Right cardiac atrium (tissue), 5 donors: ENCODE measurements at places on chromosomes 7 and 10.
A peak's percentile ranks its signal among the peaks of the same experiment; 100 is the strongest.

GRCh38 chr10:71382028-71382427 is 14.7 kb upstream of the CDH23 start:
- no peak for DNase-seq

DNA sequence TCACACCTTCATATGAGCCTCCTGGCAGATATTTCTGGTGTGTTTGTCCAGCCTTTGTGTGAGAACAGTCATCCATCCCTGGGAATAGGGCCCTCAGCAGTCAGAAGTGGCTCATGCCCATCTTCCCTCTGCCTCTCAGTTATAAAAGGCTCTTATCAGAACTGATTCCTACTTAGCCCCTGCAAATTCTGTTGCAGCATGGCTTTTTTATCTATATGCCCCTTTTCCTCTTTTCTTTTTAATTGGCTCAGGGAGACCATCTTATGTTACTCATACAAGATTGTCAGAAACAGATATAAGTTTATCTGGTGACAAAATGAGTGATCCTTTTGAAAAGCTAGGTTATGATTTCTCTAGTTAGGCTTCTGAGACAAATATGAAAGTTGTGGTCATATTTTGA is 194.1 kb downstream of the CREB5 start:
- DNase-seq: no peak

- DNase-seq: no peak
These were observed 280 bp downstream of the DNAAF5 start for GRCh38 chr7:726854-727103.

DNA sequence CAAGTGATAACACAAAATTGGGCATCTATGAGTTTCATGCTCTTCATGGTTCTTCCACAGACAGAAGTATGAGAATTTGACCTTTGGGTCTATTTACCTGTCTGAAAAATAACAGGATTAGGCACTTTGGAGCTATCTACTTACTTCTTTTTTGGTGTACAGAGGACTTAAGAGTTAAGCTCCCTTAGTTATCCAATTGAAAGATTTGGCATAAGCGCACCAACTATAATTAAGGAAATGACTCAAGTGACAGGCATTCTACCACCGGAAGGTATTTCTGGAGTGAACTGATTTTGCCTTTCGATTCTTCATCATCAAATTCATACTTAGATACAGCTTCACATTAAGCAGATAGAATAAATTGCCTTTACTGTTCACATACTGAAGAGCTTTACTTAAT is 43.9 kb downstream of the IFIT5 start:
- DNase-seq: no peak

- no peak for DNase-seq
These were observed 58.1 kb downstream of the FHIP2A start for GRCh38 chr10:114879541-114880158.

GRCh38 chr10:77555591-77556212 is 81.9 kb downstream of the KCNMA1 start:
- DNase-seq: no peak

DNA sequence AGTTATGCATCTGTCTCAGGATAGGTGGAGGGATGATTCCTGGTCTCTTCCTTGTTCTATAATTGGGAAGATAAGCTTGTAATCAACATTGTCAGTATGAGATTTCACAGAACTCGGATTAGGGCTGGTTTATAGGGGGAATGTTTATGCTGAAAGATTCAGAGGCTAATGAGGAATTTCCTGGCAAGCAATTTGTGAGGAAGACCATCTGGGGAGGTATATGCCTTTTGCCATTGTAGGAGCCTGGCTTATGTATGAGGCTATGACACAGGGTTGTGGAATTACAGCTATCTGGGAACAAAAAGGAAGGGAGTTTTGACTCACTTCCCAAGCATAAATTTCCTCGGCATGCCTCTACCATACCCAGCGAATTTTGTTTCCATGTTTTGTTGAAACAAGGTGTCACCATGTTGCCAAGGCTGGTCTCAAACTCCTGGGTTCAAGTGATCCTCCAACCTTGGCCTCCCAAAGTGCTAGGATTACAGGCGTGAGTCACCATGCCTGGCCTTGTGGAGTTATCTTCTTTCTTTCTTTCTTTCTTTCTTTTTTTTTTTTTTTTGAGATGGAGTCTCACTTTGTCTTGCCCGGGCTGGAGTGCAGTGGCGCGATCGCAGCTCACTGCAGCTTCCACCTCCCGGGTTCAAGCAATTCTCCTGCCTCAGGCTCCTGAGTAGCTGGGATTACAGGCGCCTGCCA is 1.6 kb upstream of the COPS6 start:
- no peak for DNase-seq

DNA sequence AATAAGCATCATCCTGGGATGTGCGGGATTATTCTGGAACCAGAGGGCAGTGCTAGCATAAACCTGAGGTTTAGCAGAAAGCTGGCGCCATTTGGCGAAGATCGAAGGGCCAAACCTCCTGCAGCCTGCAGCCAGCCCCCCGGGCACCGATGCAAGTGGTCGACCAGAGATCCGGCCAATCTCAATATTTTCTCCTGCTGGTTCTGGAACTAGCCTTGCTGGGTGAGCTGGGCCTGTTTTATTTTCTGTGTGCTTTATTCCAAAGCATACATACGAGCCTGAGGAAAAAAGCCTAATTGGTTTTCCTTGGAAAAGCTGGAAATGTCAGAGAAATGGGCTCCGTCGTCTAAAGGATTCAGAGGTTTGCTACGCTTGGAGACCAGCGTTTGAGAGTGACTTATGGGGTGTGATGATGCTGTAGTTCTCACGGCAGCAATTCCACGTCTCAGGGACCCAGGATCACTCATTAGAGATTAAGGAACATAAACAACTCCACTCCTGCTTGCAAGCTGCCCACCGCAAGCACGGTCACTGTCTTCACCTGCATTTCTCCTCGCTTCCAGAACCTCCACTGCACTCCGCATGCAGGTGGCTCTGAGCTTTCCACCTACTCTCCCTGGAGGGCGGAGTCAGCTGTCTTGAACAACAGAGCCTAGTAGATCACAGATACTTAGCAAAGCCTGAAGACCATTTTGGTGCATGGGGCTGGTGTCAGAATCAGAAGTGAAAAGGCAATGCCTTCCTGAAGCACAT is 60.2 kb downstream of the PRKAG2 start:
- DNase-seq: no peak

DNA sequence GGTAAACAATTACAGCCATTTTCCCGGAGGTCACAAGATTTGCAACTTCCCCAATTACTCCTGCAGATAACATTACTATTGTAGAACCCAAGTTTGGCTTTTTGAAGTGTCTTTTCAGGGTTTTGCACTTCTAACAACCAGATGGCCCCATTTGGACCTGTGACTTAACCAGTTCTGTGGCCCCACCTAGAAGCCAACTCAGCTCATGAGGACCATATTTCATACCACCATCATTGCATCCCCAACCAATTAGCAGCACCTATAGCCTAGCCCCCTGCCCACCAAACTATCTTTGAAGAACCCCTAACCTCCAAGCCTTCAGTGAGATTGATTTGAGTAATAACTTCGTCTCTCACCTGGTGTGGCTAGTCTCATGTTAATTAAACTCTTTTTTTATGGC is 51.3 kb upstream of the WDR11 start:
- DNase-seq: no peak

GRCh38 chr7:150686030-150686631 is 625 bp downstream of the GIMAP2 start:
- DNase-seq: no peak

DNA sequence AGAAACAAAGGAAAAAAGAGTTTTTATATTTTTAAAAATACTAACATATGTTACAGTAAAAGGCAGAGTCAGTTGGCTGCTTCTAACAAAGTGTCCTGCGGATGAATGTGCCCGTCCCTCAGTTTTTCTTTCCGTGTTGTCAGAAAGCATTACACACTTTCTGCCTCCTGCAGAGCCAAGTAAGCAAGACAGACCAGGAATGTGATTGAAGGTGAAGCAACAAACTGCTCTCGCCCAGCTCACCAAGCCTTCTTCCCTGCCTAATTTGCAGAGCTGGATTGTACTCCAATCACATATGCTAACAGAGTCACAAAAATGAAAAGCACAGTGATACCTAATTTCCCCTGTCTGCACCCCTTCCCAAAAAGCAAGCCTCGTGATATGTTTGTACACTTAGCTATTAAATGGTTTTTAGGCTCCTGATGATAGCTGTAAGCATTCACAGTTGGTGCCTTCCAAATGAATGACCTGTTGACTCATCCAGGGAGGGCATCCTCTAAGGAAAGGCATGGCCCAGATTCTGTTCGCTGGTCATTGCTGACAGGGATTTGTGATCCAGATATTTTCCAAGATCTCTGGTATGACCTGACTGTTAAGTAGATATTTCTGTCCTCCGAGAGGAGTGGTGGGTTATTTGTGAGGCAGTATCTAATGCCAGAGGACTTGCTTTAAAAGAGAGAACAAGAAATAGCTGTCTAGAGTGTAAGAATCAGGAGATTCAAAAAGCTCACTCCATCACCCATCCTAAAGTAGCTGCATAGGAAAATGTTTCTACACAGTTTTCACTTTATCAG is 187.3 kb upstream of the PLXDC2 start:
- peak; percentile 7 for DNase-seq

DNA sequence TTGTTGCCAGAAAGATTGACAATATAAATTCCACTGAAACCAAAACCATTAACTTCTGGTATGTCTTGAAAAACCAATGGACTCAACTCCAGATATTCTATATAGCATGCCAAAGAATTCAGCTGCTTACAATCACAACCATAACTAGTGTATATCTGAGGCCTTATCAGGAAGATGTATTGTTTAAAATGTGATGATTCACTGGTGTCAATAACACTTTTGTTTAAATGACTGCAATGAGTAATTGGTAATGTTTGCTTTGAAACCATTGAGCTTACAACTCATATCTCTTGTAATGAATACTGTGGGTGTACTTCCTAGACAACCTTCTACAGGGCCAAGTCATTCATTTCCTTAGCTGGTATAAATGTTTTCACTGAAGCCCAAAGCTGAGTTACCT is 727.9 kb upstream of the KCND2 start:
- DNase-seq: no peak

DNA sequence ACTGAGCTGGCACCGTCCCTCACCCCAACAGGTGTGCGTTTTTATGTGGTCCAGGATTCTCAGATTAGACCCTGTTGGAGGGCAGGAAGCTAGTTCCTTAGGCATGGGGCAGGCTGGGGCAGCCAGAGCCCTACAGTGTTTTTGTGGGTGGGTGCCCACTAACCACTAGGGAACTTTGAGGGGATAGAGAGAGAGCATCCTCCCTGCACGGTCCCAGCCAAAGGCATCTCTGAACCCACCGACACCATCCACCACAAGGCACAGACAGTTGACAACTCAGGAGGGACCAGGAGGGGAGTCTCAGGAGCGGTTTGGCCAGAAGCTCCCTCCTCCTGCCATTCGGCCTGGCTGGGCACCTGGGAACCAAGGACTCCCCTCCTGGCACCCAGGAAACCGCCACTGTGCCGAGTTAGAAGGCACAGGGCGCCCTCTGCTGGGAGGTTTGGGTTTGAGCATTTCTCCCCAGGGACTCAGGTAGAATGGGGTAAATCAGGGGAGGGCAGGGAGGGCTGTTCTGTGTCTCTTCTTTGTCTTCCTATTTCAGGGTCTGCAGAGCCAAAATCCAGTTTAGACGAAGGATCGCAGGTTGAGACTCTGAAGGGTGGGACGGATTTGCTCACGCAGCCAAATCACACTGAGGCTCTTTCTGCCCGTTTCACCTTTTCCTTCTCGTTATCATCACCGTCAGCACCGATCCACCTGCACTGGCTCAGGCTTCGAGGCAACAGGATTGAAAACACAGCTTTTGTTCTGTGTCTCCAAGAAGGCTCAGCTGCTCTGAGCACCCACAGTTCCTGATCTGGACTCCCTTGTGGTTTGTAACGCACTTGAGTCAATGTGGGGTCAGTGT is 84.8 kb upstream of the COL13A1 start:
- DNase-seq: peak; percentile 79
